Head of caudate nucleus (tissue), 42 donors: ENCODE measurements at places on chromosomes 12 and 14.

GRCh38 chr12:14756334-14757143, 46.7 kb downstream of the WBP11 start:
- no peak for DNase-seq

- DNase-seq = peak; percentile 52
These were observed 991 bp upstream of the RCOR1 start for GRCh38 chr14:102591372-102591943.

- DNase-seq = no peak
These were observed 28.0 kb upstream of the LGR5 start for GRCh38 chr12:71411635-71412034.

GRCh38 chr14:54762296-54762695, 140.3 kb downstream of the GCH1 start:
- no peak for DNase-seq

- no peak for DNase-seq
These were observed 1196.5 kb downstream of the GALC start for GRCh38 chr14:86796221-86797074.

DNA sequence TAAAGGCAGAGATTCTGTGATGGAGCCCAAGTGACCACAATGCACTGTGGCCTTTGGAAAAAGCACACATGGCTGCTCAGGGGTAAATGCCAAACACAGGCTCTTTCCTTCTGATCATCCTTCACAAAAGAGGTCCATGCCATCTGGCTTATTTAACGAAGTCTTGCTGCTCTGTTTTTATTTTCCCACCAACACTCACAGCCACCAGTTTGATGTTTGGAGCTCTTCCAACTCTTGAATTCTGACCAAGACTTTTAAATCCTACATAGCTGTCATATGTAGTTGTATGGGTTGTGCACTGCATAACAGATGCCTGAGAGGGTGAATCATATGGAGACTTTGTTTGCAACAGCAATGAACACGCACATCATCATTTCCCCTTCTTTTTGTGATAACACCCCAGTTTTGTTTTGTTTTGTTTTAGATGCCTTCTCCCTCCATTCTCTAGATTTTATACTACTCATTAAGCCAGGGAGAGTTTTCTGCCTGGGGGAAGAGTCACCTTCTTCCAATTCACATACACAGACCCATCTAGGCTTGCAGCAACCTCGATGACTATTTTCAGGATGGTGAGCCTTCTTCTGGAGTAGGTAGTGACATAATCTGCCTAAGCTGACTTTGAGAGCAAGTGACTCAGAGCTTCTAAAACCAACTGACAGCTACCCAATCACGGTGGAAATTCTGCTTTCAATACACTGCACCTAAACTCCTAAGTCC, 145.2 kb upstream of the WSCD2 start:
- DNase-seq = no peak

GRCh38 chr14:99518441-99519346, 37.5 kb downstream of the CCNK start:
- peak; percentile 76 for DNase-seq

GRCh38 chr14:90443161-90444076, 46.6 kb downstream of the CALM1 start:
- no peak for DNase-seq

DNA sequence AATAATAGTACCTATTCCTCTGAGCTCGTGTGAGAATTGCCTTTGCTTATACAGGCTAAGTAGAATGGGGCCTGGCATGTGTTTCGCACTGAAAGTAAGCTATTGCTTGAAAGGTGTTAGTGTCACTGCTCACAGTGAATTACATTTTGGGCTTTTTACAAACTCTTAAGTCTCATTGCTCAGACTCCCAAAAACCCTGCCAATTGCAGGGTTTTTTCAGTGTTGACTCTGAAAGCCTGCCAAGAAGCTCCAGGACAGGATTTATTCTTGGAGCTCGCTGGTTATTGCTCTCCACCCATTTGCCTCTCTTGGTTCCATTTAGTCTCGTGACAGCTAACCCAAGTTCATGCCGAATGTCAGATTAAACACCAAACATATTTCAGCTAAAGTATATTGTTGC, 39.8 kb downstream of the NOPCHAP1 start:
- DNase-seq = peak; percentile 52

DNA sequence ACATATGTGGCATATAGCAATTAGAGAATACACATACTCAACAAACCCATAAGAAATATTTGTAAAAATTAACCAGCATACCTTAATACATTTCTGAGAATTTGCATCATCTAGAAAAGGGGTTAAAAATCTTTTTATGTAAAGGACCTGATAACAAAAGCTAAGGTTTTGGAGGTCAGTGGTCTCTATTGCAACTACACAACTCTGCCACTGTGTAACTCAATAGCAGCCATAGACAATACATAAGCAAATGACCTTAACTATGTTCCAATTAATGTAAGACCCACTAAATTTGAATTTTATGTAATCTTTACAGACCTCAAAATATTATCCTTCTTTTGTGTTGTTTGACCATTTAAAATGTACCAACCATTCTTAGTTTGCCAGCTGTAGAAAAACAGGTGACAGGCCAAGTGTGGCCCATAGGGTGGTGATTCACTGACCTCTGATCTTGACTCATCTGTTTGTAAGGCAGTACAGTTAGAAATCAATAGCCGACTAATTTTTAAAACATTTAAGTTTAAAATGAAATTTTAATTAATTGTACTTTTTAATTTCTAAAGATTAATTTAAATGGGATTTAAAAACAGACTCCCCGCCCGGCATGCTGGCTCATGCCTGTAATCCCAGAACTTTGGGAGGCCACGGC, 7.4 kb upstream of the EPS8 start:
- DNase-seq = no peak

DNA sequence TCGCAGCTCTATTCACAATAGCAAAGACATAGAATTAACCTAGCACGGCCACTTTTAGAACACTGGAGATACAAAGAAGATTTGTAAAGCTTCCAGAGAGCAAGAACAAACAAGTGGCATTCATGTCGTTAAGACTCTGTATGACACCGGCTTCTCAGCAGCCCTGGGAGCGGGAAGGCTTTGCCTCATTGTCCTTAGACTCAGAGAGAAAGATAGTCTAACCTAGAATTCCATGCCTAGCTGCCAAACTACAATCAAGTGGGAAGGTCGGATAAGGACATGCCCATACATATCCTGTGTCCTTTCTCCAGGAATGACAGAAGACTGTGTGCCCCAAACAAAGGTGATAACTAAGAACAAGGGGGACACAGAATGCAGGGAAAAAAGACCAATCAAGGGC, 1038.3 kb downstream of the BCL11B start:
- DNase-seq = no peak

DNA sequence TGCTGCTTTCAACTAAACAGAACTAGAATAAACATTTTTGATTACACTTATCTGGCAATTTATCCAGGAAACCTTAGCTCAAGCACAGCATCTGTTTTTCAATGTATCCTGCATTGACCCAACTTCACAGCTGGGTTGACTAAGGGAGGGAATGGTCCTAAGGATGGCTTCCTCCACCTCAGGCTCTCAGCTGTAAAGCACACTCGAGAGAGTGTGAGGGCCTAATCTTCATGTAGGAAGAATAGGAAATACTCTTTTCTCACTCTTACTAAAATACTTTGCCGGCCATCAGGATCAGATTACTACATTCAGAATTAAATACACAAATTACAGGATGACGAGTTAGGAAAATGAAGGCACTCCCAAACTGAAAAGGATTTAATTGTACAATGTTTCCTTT, 7.2 kb downstream of the SETD3 start:
- no peak for DNase-seq

- DNase-seq = no peak
These were observed 32.1 kb downstream of the BAZ1A start for GRCh38 chr14:34843011-34843554.

GRCh38 chr12:54364413-54364812, at the start of gene GPR84:
TSS of gene GPR84 (minus strand) at chr12:54364486. CDS start at chr12:54363851, 635 bp downstream.
- no peak for DNase-seq

DNA sequence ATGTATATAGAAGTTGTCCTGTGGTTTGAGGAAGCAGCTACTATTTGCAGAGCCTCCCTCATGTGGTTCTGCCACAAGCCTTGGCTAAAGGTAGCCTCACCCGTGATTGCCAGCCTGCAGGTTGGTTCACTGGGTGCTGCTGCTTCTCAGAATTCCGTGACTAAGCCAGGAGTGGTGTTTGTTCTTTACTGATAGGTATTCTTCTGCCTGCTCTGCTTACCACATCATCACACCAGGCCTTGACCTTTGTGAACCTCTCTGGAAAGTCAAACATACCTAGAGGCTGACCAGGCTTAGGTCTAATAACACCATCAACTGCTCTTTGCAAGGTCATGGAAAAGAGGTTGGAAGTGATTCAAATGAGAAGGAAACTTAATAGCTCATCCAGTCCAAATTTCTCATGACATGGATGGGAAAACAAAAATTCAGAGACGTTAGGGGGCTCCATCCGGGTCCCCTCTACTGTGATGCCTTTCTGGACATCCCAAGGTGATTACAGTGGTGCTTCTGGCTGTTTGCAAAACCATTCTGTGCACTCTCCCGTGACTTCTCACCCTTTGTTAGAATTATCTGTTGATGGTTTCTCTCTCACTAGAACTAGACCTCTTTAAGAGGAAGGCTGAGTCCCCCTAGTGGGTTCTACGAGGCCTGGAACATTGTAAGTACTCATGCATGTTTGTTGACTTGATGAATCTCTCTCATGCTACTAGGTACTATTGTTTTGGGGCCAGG, 8.5 kb upstream of the SOCS2 start:
- no peak for DNase-seq
